ENCODE measurements at places on chromosomes 12 and 14. TPM values are rescaled to one million over a fixed set of nuclear protein-coding genes. Genes with fewer than 3 reads are reported as not detected.

- DNase-seq, result peak; percentile 94
Measured at GRCh38 chr14:81137316-81137715, 83.4 kb downstream of the GTF2A1 start.

DNA sequence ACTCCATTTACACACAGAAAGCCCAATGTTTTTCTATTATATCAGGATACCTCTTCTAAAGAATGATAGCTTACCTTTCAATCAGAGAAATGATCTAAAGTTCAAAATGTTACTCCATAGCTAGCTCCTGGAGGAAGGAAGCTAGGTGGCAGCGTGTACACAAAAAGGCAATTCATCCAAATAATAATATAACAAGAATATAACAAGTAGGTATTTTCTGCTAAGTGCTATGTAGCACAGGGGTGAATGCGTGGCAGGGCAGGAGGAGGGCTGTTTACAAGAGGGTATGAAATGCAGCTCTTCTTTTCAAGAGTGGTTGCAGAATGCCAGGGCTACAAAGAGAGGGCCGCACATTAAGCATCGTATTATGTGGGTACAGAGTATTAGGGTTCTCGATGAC is 663 bp upstream of the SNAPC1 start:
- no peak for DNase-seq

GRCh38 chr12:76042147-76042546 is 10.6 kb upstream of the PHLDA1 start:
- no peak for DNase-seq

GRCh38 chr12:122106843-122107242 is 28.3 kb downstream of the MLXIP start:
- no peak for DNase-seq

GRCh38 chr12:119259484-119259883 is 75.0 kb upstream of the CCDC60 start:
- DNase-seq, result no peak

DNA sequence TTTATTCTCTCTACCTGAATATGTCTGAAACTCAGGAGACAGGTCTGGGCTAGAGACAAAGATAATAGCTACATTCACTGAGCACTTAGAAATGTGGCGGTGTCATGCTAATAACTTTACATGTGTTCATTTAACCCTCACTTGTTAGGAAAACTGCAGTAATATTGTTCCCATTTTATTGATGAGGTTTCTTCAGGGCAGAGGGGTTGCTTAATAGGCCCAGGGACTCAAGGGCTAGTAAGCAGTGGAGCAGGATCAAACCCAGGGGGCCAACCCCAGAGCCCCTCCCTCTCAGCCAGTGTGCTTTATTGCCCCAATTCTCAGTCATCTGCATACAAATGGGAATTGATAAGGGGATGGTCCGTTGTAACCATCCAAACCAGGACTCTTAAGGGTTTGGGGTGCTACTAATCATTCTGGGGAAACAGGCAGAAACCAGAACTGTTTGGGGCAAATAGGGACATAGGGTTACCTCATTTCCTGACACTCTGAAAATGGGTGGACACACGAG is 142.8 kb upstream of the AMIGO2 start:
- no peak for DNase-seq

DNA sequence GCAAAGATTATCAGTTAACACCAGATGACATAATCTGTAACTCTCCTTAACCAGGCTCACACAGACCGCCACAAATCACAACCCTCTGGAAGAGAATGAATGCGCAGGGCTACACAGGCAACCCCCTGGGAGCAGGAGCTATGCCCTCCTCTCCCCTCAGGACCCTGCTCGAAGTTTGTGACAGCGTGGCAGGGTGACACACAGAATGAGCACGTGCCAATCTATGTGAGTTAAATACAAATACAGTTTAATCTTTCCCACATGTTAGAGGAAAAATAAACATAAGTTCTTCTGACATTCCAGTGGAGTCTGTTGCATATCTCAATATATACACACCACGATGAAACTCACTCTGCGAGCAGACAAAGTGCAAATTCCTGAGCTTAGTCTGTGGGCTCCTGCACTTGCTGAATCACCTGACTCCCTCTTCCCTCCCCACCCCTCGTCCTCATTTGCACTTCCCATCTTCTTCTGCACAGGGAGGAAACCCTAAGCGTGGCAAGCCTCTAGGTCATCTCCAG is 37.6 kb downstream of the BCAT1 start:
- peak; percentile 9 for DNase-seq

DNA sequence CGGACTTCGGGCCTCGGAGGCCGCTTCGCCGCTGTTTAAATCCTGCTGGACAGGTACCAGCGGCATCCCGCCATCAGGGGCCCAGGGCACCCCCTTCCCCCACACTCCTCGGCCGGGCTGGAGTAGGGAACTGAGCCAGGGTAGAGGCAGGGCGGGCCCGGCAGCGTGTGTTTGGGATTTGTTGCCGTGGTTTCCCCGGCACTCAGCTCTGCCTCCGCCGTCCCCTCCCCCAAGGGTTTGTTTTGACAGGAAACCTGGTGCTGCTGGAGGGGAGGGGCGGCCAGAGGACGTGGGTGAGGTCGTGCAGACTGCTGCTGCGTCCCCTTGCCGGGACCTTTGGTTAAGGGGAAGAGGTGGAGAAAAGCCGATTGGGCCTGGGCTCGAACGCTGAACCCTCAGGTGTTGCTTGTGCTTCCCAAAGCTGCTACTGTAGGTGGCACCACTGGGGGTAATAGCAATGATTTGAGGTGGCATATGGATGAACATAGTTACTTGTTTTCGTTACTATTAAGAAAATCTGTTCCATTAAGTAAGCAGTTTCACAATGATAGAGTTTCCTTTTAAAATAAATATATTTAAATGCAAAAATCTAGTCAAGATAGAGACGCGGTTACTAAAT is 778 bp downstream of the TCP11L2 start:
- peak; percentile 62 for DNase-seq

GRCh38 chr12:67452119-67452805 is 183.1 kb downstream of the CAND1 start:
- DNase-seq, result no peak

- no peak for DNase-seq
Measured at GRCh38 chr14:94654071-94654861, 42.1 kb downstream of the SERPINA3 start.

DNA sequence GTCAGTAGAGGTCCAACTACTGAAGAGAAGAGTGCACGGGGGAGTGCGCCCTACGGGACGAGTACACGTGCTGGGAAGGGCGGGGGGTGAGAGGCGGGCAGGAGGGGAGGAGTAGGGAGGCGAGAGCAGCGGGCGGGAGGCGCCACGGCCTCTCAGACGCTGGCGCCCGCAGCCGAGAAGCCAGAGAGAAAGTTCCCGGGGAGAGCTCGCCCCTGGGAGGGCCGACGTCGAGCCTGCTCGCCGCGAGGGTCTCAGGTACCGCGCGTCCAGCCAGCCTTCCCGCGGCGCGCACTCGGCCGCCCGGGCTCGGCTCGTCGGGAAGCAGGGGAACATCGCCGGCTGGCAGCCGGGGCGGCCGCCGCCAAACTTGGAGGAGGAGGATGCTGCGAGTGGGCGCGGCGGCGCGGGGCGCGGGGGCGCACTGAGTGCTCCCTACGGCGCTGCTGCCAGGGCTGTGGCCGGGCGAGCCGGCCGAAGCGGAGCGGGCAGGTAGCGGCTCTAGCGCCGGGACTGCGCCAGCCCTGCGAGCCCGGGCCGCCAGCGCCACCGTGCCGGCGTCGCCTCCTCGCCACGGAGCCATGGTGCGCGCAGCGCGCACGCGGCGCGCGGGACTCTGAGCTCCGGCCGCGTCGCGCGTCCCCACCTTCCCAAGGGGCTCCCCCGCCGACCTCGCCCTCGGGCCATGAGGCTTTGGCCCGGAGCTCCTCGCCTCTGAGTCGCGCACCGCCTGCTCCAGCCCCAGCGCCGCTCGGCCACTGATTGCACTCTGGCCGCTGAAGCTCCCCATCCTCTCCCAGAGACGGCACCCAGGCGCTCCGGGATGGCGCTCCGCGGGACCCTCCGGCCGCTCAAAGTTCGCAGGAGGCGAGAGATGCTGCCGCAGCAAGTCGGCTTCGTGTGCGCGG is at the start of gene SLC24A4:
SLC24A4 (plus strand) TSS at position 155 of the 905 bp plus-strand sequence; CDS start at position 821, 666 bp downstream.
- DNase-seq, result no peak

- DNase-seq, result peak; percentile 85
Measured at GRCh38 chr12:38392554-38393144, 76.1 kb downstream of the ALG10B start.

- DNase-seq, result no peak
Measured at GRCh38 chr12:32322354-32322753, 77.0 kb upstream of the FGD4 start.

- peak; percentile 46 for DNase-seq
Measured at GRCh38 chr14:104094709-104095425, 9.4 kb downstream of the ASPG start.

DNA sequence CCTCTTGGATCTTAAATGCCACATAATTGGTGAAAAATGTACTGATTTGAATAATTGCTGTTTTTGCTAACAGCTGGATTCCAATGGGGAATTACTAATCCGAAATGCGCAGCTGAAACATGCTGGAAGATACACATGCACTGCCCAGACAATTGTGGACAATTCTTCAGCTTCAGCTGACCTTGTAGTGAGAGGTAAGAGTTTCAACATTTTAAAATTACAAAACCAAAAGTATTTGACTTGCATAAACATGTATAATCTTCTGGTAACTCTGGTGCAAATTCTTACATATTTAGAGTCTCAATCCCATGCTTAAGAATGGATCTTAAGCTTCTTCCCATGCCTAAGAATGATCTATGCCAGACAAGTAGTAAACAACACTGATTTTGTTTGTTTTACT is 229.1 kb upstream of the PDZRN4 start:
- no peak for DNase-seq

DNA sequence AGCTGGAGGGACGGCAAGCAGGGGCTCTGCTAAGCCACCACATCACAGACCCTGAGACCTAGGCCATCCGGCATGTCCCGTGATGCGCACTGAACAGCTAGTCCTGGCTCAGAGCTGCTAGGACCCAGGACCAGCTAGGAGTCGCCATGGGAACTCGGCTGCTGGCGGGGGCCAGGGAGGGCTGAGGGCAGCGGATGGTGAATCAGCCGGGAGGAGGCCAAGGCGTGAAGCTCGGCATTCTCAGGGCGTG is 5.1 kb downstream of the AHNAK2 start:
- DNase-seq, result no peak

DNA sequence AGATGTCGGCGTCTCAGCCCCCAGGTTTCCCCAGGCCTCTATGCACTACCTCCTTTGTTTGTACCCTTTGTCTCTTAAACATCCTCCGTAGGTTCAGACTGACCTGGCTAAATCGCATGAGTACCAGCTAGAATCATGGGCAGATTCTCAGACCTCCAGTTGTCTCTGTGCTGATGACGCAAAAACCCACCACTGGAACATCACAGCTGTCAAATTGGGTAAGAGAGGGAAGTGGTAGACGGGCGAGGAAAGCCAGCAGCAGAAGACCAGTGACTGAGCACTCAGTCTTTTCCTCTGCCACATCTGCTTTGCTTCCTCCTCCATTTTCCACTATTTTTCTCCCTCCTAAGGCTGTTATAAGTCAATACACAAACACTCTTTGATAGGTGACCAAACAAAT is 29.7 kb downstream of the A2ML1 start:
- no peak for DNase-seq

DNA sequence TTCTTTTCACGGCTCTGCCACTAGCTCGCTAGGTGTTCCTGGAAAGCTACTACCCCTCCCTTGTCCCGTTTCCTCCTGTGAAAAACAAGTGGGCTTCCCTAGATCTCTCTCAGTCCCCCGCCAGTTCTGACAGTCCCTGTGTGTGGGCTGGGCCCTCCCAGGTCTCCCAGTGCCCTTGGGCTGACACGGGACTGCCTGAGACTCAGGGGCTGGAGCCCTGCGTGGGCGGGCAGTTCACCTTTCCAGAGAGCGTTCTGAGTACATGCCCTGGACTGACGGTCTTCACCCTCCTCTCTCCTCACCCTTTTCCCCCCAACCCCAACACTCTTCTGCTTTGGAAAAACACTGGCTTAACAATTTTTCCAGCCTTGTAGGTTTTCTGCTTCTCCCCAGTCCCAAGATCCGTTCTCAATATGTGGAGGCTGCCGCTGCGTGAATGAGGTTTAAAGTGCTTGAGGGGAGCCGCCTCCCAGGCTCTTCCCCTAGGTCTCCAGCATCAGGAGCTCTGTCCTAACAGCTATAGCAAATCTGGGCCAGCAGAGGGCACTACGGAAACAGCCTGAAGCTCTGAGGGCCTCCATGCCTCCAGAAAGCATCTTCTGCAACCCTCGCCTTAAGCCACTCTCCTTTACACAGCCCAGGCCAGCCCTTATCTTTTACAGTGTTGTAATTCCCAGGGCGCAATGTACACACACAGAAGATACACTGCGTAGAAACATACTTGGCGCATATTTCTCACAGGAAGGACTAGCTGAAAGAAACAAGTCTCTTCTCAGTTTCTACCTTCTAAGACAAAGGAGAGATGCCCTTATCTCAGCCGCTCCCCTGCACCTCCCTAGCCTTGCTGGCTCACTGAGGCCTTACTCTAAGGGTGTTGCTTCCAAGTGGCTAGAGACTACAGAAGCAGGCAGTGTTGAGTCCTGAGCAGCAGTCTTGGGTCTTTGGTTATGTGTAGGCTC is 10.4 kb upstream of the DCD start:
- peak; percentile 43 for DNase-seq

GRCh38 chr12:95882080-95882479 is 23.3 kb downstream of the SNRPF start:
- peak; percentile 35 for DNase-seq

The GPR137C gene
- total RNA-seq, result 0.20 TPM

The MANSC1 gene
- 0.73 TPM for total RNA-seq

The HOTAIR gene
- not detected for total RNA-seq

The BCL2L14 gene
- total RNA-seq, result not detected

The B4GALNT1 gene
- total RNA-seq, result 34.1 TPM

The TMEM229B gene
- 5.8 TPM for total RNA-seq

The RBP5 gene
- not detected for total RNA-seq
